Cerebellar cortex (tissue), 1 donor: ENCODE measurements at places on chromosomes 7 and 10.

DNA sequence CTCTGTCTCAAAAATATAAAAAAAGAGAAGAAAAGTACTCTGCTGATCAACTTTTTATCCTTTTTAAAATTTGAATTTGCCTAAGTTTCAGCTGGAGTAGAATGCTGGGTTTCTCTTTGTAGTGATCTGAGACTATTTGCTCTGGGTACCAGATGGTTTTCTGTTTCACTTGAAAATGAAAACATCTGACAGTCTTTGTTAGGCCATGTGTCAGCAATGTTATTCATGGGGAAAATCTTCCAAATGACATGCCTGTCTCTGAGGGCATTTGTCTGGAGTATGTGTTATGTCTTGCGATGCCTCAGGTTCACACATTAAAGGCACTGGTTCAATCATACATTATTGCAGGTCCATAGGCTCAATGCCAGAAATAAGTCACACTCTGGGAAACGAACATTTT is 175.3 kb upstream of the TMEM229A start:
- DNase-seq: no peak

DNA sequence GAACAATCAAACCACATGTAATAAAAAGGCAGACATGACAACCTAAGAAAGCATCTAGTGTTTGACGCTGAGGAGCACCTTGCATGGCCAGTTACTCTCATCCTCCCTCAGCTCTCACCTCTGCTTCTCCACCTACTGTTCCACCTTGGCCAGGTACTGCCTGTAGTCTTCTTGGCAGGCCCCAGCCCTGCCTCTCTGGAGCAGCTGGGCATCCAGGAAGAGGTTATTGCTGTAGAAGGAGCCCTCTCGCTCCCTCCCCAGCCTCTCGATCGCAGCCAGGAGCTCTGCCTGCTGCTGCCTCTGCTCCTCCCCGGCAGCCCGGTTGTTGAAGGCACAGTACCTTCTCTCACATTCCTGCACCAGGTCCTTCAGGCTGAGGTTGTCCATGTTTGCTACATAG is 9.7 kb downstream of the GIMAP5 start:
- DNase-seq: no peak

- DNase-seq: no peak
These were observed 147.5 kb upstream of the LRRTM3 start for GRCh38 chr10:66778351-66778750.

DNA sequence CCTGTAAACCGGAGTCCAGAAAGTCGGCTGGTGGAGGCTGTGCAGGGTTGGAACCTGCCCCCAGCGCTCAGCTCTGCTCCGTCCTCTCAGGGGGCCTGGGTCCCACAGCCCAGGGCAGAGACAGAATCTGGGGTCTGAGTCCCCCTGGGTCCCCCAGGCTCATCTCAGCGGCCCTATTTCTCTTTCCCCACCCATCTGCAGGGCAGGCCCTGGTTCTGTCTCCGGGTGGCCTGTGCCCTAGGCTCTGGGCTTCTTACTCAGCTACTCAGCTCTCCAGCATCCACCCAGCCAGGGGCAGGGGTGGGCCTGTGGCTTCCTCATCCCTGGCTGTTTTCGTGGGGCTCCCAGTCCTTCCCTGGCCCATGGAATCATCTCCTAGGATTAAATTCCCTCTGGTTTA is 183.4 kb downstream of the ADARB2 start:
- no peak for DNase-seq

DNA sequence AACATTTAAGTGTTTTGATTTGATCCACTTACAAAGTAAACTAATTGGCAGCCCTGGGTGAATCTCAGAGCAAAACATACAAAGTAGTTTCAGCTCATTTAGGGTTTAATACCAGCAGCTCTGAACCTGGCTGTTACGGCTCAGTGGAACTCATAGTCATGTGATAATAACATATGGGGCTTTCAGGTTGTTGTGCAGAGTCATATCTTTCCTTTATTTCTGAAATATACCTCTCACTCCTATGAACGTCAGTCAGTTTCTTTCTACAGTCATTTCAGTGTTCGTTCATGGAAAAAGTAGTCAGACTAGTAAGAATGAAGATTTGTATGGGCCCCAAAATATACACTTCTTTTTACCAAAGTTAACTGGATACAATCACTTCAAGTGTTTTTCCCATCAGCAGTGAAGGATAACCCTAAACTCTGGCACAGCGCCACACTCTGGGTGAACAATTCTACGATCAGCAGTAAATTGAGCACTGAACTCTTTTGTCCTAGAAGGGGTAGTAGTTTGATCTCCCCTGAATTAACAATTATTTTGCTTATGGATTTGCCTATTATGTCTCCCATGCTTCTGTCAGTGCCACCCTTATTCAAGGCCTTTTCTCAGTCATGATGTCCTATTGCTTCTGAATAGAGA is 218.6 kb downstream of the THSD7A start:
- DNase-seq: no peak

GRCh38 chr10:117271427-117271826 is 30.5 kb downstream of the SLC18A2 start:
- no peak for DNase-seq
